NCI-H524 (cell line): ENCODE measurements at places on chromosomes 2 and 18.
A peak's percentile ranks its signal among the peaks of the same experiment; 100 is the strongest.

GRCh38 chr2:143577489-143577888 is 448.3 kb downstream of the ARHGAP15 start:
- no peak for DNase-seq

DNA sequence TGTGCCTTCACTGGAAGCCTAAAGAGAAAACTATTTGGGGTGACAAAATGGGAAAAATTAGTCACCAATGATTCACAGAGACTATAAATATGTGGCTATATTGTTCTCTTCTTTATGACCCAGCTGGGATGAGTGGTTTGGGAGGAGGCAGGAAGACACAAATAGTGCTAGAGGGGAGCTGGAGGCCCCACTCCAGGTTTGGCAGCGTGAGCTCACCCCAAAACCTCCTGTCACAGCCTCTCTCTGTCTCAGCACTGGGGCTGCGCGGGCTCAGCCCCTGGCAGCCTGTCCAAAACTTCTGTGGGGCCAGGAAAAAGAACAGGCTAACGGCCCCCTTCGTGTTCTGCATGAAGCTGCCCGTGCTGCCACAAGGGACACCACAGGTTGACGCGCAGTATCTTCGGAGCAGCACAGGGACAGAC is 73.2 kb upstream of the LCLAT1 start:
- DNase-seq, result no peak

DNA sequence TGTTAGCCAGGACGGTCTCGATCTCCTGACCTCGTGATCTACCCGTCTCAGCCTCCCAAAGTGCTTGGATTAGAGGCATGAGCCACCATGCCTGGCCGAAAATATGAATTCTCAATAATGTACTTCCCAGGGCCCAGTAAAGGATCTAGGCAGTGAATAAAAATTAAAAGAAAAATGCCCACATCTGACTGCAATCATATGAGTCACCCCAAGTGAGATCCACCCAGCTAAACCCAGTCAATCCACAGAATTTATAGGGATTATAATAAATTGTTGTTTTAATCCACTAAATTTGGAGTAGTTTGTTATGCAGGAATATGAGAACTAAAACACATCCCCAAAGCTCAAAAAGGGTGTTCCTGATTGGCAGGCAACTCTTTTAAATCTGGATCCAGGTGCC is 93.5 kb upstream of the STK39 start:
- no peak for DNase-seq

GRCh38 chr2:34705551-34706247 is 1106.6 kb upstream of the FAM98A start:
- DNase-seq, result no peak

DNA sequence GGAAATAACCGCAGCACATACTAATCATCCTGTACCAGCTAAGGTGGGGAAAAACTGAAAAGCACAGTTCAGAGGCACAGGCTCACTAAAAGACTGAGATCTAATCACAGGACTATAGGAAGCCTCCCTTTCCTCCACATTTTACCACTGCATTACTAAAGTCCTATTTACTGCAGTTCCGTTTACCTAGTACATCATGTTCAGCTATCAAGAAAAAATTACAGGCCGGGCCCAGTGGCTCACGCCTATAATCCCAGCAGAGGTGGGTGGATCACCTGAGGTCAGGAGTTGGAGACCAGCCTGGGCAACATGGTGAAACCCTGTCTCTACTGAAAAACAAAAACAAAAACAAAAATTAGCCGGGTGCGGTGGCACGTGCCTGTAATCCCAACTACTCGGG is 11.0 kb upstream of the NBEAL1 start:
- DNase-seq, result no peak

- no peak for DNase-seq
These were observed 147.5 kb downstream of the METTL4 start for GRCh38 chr18:2423761-2424160.

GRCh38 chr2:62904344-62904743 is 146.3 kb upstream of the OTX1 start:
- no peak for DNase-seq

DNA sequence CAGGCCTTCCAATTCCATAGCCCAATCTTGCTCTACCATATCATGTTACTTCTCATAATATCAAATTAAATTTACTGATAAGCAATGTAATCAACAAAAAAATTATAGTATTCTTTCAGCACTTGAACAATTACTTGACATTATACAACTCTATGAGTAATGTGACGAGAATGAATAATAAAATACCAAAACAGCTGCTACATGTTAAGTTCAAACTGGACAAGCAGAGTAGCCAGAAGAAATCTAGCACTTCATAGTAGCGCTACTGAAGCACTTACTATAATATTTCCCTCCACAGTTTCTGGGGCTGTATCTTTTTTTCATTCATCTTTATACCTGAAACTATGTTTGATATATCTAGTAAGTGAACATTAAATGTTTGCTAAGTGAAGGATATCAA is 14.9 kb downstream of the PPP3R1 start:
- DNase-seq, result no peak

GRCh38 chr2:65477590-65477989 is 45.2 kb upstream of the SPRED2 start:
- no peak for DNase-seq

GRCh38 chr18:5415031-5415430 is 119.5 kb upstream of the ZBTB14 start:
- no peak for DNase-seq

GRCh38 chr2:40243581-40244187 is 208.2 kb downstream of the SLC8A1 start:
- no peak for DNase-seq

- no peak for DNase-seq
These were observed 26.6 kb downstream of the ZC3H6 start for GRCh38 chr2:112301973-112302372.

DNA sequence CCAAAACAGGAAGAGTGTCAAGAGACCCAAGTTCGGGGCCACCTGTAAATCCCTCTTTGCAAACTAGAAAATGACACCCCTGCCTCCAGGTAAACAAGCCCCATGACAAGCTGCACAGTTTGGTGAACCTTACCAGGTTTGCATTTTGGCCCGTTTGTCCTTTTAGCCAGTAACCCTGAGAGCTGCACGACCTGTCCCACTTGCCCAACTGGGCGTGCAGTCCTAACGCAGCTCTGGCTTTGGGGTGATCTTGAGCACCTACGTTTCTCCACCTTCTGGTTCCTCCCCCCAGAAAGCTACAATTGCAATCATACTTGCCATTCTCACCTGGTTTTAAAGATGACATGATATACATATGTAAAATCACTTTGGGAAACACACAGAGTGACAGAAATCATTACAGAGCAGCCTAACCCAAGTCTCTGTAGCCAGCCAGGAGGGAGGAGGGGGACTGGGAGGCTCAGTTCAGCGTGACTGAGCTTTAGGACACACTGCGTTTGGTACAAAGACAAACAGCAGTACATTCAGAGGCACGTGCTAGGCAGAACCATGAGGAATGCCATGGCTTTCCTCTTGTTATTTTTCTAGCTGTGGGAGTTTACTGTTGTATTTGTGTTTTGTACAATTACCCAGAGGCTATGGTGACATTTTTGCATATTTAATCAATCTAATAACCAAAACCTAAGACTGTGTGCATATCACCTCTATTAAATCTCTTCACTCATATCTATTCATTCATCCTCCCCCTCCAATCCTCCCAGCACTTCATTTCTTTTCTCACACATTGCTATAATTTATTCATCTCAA is 304.0 kb downstream of the IRS1 start:
- DNase-seq, result no peak

GRCh38 chr18:54991981-54992380 is 32.7 kb upstream of the CCDC68 start:
- no peak for DNase-seq

DNA sequence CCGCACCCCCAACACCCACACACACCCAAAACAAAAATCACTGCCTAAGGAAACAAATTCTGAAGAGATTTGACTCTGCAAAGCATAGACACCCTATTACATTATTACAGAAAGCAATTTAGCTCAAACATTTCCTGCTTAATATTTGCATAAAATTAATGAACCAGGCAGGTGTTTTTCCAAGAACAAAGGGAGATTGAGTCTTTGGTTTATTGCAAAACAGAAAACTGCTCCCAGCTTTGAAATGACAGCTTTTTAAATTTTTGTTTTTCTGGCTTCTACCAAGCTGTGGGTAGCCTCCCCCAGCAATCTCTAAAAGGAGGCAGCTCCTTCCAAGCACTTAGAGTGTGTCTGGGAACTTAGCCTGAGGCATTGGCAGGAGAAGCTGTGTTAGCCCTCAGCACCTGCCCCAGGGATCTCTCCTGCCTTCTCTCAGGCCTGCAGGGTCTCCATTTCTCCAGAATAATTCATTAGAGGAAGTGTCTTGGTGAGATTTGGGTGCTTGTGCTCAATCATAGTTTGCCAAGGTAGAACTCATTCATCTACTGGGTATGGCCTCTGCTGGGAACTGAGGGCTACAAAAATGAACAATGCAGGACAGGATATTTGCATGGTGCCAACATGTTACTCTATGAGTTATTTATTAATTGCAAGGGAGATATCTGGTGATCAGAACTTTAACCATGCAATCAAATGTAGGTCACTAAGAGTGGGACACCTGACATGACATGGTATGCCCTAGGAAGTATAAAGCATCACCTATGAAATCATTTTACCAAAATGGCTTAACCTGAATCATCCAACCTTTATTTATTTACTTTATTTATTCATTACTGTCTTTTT is 58.7 kb downstream of the B3GNT2 start:
- no peak for DNase-seq

GRCh38 chr2:63131196-63131595 is 80.6 kb downstream of the OTX1 start:
- no peak for DNase-seq

GRCh38 chr2:97994476-97994875 is 1.3 kb downstream of the TMEM131 start:
- DNase-seq, result no peak

DNA sequence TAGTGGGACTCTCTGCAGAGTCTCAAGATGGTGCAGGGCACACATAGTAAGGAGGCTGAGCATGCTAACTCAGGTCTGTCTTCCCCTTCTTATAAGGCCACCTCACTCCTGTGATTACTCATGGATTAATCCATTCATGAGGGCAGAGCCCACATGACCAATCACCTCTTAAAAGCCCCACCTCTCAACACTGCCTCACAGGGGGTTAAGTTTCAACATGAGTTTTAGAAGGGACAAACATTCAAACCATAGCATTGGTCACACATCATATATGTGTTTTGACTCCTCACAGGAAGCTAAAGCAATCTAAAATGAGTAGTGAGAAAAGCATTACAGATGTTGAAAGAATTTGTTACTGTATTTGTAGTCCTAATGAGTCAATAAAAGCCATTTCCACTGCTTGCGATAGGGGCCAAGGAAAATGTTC is 57.5 kb downstream of the DTNA start:
- DNase-seq, result no peak

DNA sequence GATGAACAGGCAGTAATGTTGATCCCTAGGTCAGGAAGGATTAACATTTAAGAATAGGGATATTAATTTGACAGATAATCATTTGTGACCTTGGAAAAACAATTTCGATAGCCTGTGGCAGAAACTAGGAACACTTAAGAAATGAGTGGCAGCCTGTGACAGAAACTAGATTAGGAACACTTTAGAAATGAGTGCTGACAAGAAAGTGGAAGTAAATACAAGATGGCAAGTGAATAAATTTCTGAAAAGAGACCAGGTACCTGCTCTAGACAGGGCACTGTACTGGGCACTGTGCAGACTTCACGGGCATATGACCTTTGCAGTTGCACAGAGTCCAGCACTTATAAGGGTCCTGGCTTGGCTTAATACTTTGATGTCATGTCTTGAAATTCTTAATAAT is 5.5 kb upstream of the HNRNPA3 start:
- peak; percentile 49 for DNase-seq

GRCh38 chr2:208584378-208584985 is 177.9 kb downstream of the PTH2R start:
- peak; percentile 80 for DNase-seq

- DNase-seq, result no peak
These were observed 37.5 kb upstream of the STK17B start for GRCh38 chr2:196208915-196209314.

- DNase-seq, result no peak
These were observed 322.2 kb downstream of the ETAA1 start for GRCh38 chr2:67719351-67719750.

DNA sequence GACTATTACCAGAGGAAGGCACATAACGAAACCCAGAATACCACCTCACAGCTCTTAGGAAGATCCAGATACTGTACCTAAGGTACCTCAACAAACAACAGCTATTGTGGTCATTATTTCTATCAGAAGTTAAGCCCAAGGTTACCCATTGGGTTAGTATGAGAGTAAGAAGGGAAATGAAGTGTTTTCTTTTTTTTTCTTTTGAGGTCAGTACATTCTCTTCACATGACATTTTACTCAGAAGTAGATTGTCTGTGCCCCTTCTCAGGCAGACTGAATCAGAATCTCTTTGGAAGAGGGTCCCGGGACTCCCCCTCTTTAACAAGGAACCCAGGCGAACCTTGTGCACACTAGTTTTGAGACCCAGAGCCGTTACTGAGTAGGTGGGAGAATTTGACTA is 233.7 kb upstream of the CXCR4 start:
- no peak for DNase-seq

GRCh38 chr18:70335892-70336726 is 47.3 kb downstream of the SOCS6 start:
- no peak for DNase-seq

GRCh38 chr2:208570851-208571763 is 164.5 kb downstream of the PTH2R start:
- DNase-seq, result no peak

- DNase-seq, result no peak
These were observed 71.3 kb downstream of the CTIF start for GRCh38 chr18:48609820-48610815.

- DNase-seq, result no peak
These were observed 226.0 kb upstream of the PXDN start for GRCh38 chr2:1970341-1970740.

- DNase-seq, result no peak
These were observed 12.1 kb upstream of the TPO start for GRCh38 chr2:1400943-1401735.

DNA sequence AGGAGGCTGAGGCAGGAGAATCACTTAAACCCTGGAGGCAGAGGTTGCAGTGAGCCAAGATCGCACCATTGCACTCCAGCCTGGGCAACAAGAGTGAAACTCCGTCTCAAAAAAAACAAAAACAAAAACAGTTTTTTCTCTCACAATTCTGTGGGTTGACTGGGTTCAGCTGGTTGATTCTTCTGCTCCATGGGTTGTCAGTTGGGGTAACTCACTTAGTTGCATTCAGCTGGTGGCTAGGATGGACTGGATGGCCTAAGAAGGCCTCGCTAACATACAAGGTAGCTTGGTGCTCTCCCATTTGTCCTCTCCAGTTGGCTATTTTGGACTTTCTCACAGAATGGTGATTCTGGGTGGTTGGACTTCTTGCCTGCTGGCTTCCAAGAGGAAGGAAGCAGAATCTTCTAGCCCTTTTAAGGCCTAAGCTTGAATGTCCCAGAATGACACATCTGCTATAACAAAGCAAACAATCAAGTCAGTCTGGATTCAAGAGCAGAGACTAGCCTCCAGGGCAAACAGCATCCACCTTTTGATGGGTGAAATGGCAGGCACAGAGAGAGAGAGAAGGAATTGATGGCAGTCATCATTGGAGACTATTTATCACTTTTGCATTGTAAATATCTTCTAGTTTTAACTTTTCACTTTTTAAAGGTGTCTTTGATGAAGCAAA is 17.9 kb downstream of the LAMA3 start:
- DNase-seq, result no peak
